Activated CD8-positive, alpha-beta memory T cell treated with anti-CD3 and anti-CD28 coated beads for 24 hours (primary cell): ENCODE measurements at places on chromosomes 5 and 9.

DNA sequence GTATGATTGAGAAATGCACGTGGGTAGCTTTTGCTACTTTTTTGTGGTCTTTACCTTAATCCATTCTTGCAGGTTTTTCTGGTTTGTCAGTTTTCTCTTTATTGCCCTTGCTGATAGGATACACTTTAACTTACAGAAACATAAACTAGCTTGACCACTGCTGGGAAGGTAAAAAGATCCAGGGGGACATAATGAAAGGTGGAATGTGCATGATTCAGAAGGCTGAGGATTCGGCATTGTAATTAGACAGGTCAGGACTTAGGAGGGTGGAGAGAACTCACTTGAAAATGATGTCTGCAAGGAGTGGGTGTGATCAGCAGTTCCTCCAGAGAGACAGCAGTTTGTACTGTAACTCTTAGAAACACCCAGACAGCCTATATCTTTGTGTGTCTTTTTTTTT, 19.8 kb upstream of the TXNDC8 start:
- DNase-seq, result no peak

GRCh38 chr9:93920131-93920800, 34.9 kb downstream of the BARX1 start:
- no peak for DNase-seq

- DNase-seq, result no peak
Observed at GRCh38 chr5:60336491-60336890, 363.5 kb downstream of the DEPDC1B start.

DNA sequence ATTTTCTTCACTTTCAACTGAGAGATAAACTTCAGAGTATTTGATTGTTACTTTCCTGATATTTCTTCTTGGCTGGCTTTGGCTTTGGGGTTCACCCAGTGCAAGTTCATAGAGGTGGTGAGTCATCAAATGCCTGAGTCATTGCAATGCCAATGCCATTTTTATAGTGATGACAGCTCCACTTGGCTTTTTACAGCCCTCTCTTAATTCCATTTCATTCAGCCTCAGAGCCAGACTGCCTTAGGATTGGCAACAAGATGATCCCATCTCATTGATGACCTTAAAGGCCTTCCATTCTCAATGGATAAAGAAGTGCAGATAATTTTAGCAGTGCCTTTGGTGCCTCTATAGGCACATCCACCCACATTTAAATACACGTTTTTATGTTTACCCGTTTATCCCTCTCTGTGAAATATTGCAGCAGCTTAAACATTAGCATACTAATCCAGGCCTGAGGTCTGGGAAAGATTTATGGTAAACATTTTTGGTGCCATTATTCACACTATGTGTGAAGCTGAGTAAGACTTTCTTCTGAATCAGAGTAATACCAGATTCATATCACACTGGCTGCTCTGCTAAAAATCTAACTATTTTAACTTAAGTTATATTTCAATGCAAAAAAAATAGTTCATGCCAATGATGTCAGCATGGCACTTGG, 88.9 kb upstream of the TYRP1 start:
- no peak for DNase-seq

DNA sequence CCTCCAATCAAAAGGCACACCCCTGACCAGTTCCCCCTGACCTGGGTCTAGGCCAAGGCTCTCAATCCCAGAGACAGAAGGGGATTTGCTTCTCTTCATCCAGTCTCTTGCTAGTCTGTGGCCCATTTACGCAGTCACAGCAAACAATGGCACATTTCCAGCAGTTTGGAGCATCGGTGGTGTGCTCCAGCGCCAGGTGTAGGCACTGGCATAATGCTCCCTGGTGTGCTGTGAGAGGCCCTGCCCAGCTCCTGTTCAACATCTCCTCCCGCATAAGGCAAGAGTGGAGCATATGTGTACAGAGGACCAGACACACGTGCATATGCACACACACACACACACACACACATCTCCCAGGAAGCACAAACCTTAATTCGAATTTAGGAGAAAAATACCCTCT, 79.5 kb upstream of the ERCC6L2 start:
- DNase-seq, result no peak

- no peak for DNase-seq
Observed at GRCh38 chr5:72265032-72265877, 54.8 kb downstream of the MRPS27 start.

DNA sequence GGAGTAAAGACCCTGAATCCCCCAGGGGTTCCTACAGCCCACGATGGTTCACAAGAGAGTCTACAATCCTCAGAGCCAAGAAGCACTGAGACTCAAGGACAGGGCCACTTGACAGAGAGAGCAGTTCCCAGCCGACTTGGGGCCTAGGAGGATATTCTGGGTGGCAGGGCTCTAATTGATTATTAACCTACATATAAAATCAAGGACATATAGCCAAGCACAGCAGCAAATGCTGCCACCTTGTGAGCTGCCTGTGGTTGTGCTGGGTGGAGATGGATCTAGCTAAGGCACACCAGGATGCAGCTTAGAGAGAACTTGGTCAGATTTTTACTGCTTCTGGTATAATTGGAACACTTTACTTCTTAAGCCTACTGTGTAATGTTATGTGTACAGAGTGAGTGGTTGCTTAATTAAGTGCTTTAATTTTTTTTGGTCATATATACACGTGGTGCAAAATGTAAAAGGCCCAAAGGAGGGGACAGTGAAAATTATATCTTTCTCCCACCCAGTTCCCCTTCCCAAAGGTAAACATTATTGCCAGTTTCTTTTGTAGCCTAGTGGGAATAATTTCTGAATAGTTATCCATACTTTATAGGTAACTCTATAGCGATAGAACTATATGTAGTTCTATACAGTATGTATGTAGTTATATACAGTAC, 78.8 kb downstream of the F2RL2 start:
- DNase-seq, result peak; percentile 71

GRCh38 chr9:76395381-76395780, 1.2 kb upstream of the RFK start:
- no peak for DNase-seq

DNA sequence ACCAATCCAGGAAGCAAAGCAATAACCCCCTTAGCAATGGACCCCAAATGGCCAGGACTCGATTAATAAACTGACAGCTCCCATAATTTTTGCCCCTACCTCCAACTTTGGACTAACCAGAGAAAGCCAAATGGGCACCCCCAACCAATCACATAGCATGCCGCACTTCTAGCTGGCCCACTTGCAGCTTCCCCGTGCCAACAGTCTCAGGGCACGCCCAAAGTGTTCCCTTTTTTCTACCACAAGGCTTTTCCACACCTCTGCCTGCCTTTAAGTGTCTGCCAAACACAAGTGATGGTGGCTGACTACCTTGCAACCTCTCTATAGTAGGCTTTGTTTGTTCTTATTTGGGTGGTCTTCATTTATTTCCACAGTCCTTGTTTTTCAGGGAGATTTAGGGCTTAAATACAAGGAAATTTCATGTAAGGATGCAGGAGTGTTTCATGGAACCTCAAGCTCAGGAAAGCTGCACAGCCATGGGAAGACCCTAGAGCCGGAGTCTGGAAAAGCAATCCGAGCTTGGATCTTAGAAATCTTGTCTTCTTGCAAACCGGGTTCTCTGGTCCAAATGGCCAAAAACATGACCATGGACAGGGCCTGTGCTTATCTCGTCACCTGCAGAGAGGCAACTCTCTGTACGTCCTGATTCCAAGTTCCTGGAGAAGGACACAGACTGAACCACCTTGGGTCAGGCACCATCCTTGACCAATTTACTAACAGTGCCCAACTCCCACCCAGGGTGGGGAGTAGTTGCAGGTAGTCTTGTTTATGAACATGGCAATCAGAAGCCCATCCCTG, 89.2 kb downstream of the THBS4 start:
- DNase-seq, result no peak

- DNase-seq, result no peak
Observed at GRCh38 chr5:123520677-123521247, 8.8 kb downstream of the CSNK1G3 start.

DNA sequence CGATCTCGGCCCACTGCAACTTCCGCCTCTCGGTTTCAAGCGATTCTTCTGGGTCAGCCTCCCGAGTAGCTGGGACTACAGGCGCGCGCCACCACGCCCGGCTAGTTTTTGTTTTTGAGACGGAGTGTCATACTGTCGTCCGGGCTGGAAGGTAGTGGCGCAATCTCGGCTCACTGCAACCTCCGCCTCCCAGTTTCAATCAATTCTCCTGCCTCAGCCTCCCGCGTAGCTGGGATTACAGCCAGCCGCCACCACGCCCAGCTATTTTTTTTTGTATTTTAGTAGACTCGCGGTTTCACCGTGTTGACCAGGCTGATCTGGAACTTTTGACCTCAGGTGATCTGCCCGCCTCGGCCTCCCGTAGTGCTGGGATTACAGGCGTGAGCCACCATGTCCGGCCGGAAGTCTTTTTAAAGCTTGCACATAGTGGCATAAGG, 1.2 kb downstream of the SMC5 start:
- DNase-seq, result no peak

- DNase-seq, result no peak
Observed at GRCh38 chr5:64518793-64519192, 13.0 kb downstream of the RGS7BP start.

DNA sequence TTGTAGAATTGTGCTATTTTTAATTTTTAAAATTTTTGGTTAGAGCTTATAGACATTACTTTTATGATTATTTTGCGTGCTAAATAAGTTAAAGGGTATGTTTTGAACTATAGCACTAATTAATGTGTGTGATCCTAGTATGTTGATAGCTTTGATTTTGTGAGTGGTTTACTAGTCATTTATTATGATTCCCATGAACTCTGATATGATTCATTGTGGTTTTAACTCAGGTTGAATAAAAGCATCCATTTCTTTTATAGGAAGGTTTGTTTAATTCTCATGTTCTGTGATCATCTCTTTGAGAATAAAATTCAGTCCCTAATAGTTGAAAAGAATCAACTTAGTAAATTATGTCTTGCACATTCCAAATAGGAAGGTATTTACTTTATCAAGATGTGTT, 22.5 kb downstream of the C5orf22 start:
- DNase-seq, result no peak

DNA sequence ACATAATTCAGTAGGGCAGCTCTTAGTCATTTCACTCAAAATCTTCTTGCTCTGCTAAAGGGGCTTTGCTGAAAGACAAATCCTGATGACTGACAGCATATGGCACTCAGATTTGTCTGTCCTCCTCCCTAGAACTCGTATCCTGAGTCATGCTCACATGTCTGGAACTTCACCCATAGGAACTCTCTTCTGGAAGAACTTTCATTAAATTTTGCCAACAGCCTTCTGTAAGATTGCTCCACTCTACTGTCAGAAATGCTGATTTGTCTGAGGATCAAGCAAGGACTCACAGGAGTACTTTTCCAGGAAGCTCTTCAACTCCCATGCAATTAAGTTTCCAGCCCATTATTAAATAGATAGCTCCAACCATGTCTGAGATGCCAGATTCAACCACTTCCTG, 59.8 kb upstream of the SNX2 start:
- no peak for DNase-seq
